ENCODE measurements at places on chromosomes 6 and 20.

- DNase-seq, result no peak
Observed at GRCh38 chr6:116019428-116019827, 41.3 kb downstream of the FRK start.

DNA sequence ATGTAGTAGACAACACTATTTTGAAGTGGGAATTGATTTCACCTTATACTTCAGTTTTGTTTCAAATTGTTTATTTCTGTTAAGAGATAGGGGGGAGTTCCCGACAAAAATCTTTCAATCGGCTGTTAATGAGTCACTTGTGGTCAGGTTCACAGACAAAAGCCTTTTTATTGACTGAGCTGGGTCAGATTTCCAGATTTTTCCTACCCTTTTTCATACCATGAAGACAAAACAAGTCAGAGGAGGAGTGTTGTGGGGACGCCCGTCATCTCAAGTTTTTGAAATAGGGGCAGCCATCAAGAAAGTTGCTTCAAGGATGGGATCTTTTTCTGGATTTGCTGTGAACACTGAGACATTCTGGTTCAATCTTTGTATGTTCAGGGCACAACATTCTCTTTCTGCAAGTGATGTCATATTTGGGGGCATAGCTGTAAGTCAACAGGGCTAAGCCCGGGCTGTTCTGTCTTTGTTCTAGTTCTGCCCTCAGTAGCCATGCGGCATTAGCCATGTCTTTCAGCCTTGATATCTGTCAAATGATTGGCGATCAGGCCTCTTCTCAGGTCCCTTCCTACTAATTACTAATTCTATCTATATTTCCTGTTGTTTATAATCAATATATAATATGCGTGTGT, 496.0 kb upstream of the MARCKS start:
- no peak for DNase-seq

GRCh38 chr20:1955217-1955616, 38.6 kb downstream of the PDYN start:
- no peak for DNase-seq

- no peak for DNase-seq
Observed at GRCh38 chr6:47375426-47375825, 65.7 kb upstream of the TNFRSF21 start.

GRCh38 chr6:159494586-159494972, 198.5 kb downstream of the SOD2 start:
- DNase-seq, result no peak

DNA sequence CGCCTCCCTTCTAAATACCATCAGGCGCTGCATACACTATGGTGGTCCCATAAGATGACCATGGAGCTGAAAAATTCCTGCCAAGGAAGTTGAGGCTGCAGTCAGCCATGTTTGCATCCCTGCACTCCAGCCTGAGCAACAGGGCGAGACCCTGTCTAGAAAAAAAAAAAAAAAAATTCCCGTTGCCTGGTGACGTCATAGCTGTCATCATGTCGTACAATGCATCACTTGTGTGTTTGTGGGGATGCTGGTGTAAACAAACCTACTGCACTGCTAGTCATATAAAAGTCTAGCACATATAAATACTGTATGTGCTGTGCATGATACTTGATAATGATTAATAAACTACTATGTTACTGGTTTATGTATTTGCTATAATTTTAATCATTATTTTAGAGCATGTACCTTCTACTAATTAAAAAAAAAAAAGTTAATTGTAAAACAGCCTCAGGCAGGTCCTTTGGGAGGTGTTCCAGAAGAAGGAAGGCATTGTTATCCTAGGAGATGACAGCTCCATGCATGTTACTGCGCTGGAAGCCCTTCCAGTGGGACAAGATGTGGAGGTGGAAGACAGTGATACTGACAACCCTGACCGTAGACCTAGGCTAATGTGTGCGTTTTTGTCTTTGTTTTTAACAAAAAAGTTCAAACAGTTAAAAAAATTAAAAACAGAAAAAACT, 132.6 kb downstream of the BANF2 start:
- no peak for DNase-seq

DNA sequence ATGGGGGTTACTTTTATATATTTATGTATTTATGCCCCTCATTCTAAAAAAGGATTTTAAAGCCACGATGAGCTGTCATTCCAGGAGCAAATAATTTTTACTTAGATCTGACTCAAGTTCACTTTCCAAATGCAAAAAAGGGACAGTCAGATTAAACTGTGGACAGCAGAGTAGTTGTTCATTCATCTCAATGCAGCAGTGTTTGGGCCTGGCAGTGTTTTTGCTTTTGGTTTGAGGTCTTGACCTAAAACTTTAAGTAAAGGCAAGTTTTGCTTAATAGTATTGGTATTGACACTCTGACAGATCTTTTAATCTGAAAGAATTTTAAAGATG, 13.9 kb downstream of the JARID2 start:
- no peak for DNase-seq

DNA sequence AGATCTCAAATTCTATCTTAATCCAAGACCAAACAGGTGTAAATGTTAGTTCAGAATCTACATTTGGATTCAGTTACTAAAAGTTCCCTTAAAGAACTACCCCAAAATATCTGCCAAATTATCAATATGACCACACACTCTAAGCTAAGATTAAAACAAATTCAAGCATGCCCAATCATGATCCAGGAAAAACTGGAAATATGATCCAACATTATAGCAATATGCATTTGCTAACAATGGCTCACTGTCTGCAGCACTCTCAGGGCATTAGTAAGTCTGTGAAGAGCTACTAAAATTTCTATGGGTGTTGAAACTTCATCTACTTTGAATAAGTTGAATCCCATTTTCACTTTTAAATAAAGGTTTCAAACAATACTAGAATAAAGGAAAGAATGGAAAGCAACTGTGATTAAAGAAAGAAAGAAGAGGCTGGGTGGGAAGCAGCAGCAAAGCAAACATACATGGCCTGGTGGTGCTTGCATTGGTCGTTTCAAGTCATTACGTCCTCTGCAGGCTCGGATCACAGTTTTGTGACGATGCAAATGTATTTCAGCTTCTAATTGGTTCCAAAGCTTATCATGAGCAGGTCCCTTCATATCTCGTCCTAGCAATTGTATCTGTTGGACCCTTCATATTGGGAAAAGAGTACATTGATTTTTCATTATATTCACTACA, 29.2 kb downstream of the GOPC start:
- no peak for DNase-seq

GRCh38 chr6:131023834-131024504, 39.1 kb downstream of the EPB41L2 start:
- no peak for DNase-seq

DNA sequence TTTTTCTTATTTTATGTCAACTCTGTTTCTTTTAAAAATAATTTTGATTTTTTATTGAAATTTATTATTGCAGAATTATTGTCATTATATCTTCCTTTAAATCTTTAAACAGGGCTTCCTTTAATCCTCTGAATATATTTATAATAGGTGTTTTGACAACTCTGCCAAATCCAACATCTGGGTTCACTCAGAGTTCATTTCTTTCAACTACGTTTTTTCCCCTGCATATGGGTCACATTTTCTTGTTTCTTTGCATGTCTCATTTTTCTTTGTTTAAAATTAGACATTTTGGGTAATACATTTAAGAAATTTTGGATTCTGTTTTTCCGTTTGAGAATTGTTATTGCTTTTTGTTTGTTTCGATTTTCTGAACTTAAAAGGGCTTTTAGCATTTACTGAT, 655.1 kb upstream of the CITED2 start:
- DNase-seq, result no peak

DNA sequence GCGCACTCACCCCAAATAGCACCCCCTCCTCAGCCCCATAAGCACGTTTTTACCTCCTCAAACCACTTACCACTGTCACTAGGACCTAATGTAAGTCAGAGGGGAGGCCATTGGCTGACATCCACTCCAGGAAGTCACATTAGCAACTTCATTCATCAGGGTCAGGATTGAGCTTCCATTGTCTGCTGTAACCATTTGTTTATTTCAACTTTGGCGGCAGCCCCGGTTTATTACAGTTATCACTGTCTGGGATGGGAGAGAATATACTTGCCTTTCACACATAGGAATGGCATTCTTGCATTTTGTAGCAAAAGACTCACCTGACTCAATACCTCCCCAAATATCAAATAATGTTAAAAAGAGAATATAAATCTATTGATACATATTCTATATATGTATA, 38.3 kb downstream of the MAFB start:
- no peak for DNase-seq

DNA sequence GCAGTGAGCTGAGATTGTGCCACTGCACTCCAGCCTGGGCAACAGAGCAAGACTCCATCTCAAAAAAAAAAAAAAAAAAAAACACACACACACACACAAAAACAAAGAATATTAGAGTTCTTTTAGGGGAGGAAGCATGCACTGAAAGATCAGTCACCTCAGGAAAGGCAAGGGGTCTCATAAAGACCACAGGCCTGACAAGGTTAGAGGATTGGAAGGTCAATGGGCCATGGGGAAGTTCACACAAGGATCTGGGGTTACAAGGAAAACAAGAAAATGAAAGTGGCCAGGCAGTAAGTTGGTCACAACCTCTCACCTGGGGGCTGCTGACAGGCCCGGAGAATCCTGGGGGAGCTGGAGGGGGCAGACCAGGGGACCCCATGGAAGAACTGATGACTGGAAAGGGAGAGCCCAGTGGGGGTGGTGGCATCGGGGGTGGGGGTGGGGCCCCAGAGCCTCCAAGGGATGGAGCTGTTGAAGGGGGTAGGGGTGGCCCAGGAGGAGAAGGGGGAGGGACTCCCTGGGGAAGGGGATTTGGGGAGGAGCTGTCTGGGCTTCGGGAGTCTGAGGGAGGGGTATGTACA, 1.5 kb downstream of the RXRB start:
- DNase-seq, result no peak

- no peak for DNase-seq
Observed at GRCh38 chr6:41726876-41727275, 8.5 kb downstream of the TFEB start.

GRCh38 chr6:35170891-35171290, 29.8 kb upstream of the TCP11 start:
- no peak for DNase-seq

GRCh38 chr20:19739351-19739750, 18.7 kb upstream of the RIN2 start:
- DNase-seq, result no peak

- no peak for DNase-seq
Observed at GRCh38 chr6:160457823-160458222, 109.6 kb downstream of the SLC22A3 start.

GRCh38 chr6:170344631-170345576, 38.3 kb downstream of the FAM120B start:
- no peak for DNase-seq

- DNase-seq, result no peak
Observed at GRCh38 chr20:58020656-58021454, 207.6 kb downstream of the ANKRD60 start.

GRCh38 chr6:4924661-4925271, 79.1 kb downstream of the RPP40 start:
- no peak for DNase-seq

DNA sequence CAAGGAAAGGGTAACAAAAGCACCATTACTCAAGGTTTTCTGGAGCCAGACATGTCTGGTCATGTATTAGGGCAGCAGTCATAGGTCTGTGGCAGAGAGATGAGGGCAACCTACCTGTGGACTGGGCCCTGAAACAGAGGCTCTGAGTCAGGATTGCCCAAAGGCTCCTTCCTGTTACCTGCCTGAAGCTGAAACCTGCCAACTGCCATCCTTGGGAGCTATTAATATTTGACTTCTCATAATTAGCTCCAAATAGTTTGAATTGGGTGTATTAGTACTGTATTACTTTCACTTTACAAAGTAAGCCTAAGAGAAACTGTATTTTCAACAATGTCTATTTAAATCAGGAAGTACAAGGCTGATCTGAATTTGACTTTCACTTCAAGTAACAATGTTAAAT, 72.0 kb upstream of the TBX18 start:
- DNase-seq, result no peak

- DNase-seq, result no peak
Observed at GRCh38 chr6:158607411-158608170, 37.0 kb downstream of the DYNLT1 start.

DNA sequence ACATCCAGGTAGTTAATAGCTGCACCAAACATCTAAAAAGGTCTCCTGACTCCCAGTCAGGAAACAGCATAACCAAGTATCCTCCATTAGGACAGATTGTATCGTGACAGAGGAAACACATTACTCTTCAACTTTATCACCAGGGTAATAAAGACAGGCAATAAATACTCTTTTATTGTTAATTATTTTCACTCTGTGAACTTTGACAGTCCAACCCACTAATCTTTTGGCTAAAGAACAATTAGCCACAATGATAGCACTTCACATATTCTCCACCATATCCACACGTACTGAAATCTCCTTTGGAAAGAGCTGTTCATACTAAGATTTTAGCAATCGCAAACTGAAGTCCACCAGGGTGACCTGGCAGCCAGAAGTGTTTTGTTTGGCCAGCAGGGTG, 46.4 kb downstream of the ARHGAP18 start:
- no peak for DNase-seq

- DNase-seq, result no peak
Observed at GRCh38 chr6:168678077-168678476, 237.1 kb downstream of the SMOC2 start.

- no peak for DNase-seq
Observed at GRCh38 chr20:15918631-15919030, 654.6 kb downstream of the KIF16B start.

DNA sequence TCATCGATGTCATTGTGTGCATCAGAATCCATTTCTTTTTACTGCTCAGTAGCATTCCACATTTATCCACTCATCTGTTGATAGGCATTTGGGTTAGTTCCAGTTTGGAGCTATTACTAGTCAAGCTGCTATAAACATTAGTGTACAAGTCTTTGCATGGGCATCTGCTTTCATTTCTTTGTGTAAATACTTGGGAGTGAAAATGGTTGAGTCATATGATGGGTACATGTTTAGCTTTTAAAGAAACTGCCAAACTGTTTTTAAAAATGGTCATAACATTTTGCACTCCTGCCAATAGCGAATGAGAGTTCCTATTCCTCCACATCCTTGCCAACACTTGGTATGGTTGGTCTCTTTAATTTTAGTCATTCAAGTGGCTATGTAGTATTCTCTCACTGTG, 21.2 kb upstream of the SLC22A2 start:
- DNase-seq, result no peak

- no peak for DNase-seq
Observed at GRCh38 chr20:10360878-10361277, 73.1 kb downstream of the MKKS start.

GRCh38 chr20:12030470-12030869, 112.8 kb downstream of the BTBD3 start:
- DNase-seq, result no peak

DNA sequence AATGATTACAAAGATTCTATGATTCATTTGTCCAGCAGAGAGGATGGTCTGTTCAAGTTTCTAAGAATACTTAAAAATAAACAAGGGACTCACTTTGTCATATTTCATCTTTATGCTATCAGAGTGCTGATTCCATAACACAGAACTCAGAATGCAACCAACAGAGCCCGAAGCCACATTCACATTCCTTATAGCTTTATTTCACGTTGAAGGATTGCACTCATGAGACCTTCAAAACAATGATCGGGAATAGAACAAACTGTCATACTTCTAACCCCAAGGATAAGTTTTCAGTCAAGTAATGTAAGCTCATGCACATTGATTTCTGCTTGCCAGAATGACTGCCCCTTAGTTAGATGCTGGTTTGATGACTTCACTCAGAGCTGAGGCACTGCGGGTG, 25.2 kb downstream of the FNDC1 start:
- no peak for DNase-seq

Data from activated CD4-positive, CD25-positive, alpha-beta regulatory T cell treated with anti-CD3 and anti-CD28 coated beads, Interleukin-2, amount 50 U/mL, for 72 hours (primary cell).